NAMALWA (cell line): ENCODE measurements at places on chromosomes 4 and X.

- no peak for DNase-seq
These were observed 616.0 kb downstream of the IQCM start for GRCh38 chr4:149199594-149199993.

- DNase-seq = no peak
These were observed 316.7 kb upstream of the KLF3 start for GRCh38 chr4:38347251-38347650.

DNA sequence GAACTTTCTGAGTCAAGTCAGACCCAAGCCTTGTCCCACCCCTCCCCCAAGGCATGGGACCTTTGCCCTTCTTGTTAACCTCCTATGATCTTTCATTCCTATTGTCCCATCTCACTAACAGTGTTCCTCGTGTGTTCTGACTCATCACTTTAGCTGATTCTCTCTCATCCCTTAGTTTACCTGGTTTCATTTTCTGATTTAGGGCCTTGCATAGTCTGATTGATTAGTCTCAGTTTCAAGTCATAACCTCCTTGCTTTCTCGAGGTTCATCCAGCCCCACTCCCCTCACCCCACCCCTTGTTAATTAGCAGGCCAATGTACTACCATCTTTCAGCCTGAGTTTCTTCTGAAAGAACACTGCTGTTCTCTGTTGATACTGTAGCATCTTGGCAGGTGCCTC lies 517.4 kb downstream of the RPA4 start:
- no peak for DNase-seq

GRCh38 chr4:2248821-2249261 lies 6.9 kb upstream of the HAUS3 start:
- DNase-seq = no peak
